Hippocampal formation (tissue), 2 donors: ENCODE measurements at places on chromosomes 4 and X.

DNA sequence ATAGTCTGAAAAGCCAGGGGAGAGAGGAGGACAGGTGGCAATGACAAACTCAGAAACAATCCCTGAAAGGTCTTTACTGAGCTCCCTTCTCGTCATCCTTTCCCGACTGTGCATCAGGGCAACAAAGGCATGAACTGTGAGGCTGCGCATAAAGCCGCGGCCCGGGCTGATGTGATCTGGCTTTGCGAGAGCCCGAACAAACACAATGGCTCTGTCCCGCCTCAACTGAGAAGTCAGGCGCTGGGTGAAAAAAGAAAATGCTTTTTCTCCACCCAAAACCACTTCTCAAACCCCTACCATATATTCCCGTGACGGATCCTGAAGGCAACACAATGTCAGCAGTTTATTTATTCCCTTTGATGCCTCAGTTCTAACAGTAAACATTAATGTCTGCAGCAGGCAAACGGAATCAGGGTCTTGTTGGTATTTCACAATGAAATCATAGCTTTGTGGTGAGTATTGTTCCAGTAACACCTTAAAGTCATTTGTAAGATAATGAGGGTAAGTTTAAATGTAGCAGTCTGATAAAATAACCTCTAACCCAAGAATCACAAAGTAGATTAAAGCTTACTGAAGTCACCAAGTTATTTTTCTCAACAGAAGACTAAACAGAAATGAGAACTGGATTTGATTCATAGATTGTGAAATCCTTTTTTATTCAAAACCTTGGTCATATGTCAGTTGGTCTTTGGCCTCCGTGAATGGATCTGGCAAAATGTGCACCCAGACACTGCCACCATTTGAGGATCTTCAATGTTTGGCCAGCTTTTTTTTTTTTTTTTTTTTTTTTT is 67.4 kb downstream of the APBB2 start:
- peak; percentile 82 for DNase-seq

GRCh38 chr4:47837908-47838294 is at the start of gene CORIN:
CORIN (minus strand) TSS chr4:47838067; CDS start chr4:47837949, 118 bp downstream.
- DNase-seq, result no peak

DNA sequence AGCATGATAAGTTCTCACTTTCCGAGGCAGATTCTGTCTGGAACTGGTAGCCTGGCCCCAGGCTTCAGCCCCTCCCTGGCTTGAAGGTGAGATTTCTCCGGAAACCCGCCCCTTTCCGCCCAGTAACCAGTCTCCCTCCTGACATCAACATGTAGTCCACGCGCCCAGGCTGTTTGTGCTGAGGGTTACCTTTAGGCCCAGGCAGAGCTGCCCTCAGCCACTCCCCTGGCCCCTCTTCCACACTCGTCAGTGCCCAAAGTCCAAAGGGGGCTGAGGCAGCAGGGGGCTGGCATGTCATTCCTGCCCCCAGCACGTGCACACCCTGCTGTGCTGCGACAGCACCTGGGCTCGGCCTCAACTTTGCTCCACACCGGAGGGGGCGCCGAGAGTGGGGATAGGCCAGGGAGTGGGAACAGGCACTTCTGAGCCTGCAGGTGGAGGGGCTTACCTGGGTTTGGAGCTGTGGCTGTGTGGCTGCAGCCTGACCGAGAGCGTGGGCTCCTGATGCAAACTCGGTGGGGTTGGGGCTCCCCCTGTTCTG is 69.5 kb upstream of the ANK2 start:
- DNase-seq, result no peak

DNA sequence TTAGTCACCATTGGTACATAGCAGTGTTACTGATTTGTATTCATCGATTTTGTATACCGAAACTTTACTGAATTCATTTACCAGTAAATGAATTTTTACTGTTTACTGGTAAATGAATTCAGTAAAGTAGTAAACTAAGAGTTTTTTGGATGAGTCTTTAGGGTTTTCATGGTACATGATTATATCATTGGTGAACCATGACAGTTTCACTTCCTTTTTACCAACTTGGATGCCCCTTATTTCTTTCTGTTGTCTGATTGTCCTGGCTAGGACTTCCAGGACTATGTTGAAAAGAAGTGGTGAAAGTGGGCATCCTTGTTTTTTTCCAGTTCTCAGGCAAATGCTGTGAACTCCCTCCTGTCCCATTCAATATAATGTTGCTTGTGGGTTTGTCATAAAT is 494.9 kb downstream of the GALNTL6 start:
- no peak for DNase-seq

GRCh38 chr4:145755802-145756201 is 75.9 kb downstream of the C4orf51 start:
- no peak for DNase-seq

GRCh38 chrX:106730401-106730800 is 3.9 kb downstream of the RNF128 start:
- DNase-seq, result no peak

DNA sequence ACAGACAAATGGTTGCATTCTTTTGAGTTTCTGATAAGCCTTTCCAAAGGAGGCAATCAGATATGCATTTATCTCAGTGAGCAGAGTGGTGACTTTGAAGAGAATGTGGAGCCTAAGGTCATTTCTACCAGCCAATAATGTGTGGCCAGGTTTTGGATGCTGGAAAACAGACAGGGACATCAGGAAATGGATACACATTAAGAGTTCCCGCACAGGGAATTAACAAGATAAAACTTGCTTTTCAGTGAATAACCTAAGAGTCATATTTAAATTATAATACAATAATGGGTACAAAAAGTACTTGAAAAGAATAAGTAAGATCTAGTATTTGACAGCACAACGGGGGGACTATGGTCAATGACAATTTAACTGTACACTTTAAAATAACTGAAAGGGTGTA is 492.3 kb upstream of the FAM241A start:
- DNase-seq, result no peak

- no peak for DNase-seq
These were observed 54.0 kb downstream of the ING2 start for GRCh38 chr4:183558873-183559272.

DNA sequence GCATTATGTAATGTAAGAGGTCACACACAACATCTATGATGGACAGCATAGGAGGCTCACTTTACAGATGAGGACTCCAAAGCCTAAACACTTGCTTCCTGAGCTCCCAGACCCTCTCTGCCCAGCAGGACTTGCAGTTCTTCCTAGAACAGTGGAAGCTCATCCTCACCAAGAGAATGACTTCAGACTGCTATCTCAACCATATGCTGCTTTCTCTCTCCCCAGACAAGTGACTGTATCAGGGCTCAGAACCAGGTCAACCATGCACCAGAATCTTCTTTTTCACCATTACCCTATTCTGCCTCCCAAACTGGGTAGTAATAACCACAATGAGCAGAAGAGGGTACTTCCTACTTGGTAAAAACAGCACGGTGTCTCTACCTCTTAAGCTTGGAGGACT is 12.2 kb downstream of the RNF150 start:
- DNase-seq, result no peak

DNA sequence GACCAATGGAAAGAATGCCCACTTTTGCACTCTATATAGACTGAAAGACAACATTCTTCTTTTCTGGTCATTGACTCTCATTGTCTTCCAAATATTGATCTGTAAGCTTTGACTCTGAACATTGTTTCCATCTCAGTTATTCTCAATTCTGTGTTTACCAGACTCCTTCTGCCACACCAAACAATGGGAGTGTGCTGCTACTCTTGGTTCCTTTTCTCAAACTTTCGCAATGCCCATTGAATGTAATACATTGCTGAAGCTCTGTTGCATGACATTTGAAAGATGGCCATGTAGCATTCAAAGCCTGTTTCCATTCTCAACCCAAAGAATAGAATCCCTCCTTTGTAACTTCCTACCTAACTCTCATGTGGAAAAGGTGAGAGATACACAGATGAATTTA is 136.2 kb downstream of the BTC start:
- DNase-seq, result no peak

- DNase-seq, result no peak
These were observed 71.9 kb downstream of the RBM47 start for GRCh38 chr4:40557736-40558135.

- DNase-seq, result no peak
These were observed 35.7 kb downstream of the PRKG2 start for GRCh38 chr4:81179326-81179725.

DNA sequence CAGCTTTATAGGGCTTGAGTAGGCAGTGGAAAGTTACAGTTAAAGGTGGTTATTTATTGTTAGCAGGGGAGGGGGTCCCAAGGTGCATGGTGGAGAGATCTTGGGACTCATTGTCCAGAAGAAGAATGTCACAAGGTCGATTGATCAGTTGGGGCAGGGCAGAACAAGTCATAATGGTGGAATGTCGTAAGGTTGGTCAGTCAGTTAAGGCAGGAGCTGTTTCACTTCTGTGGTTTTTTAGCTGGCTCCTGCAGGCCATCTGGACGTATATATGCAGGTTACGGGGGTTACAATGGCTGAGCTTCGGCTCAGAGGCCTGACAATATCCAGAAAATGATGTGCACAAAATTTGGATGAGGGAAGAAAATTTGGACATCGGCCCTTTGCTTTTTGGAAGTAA is 7.1 kb downstream of the OFD1 start:
- DNase-seq, result no peak

DNA sequence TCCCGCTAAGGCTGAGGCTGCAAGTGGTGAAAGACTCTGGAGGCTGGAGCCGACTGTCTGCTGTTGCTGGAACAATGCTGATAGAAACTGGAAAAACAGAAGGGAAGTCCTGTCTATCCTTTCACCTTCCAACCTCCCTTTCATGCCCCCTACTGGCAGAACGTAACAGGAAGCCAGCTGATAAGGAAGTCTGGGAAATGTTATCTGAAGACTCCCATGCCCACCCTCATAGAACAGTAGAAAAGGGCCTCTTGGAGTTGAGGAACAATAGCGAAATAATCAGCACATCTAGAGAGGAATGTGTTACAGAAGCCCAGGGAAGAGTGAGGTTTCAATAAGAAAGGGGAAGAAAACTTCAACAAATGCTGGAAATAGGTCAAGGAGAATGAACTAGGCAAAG is 117.1 kb upstream of the DKK2 start:
- DNase-seq, result no peak

DNA sequence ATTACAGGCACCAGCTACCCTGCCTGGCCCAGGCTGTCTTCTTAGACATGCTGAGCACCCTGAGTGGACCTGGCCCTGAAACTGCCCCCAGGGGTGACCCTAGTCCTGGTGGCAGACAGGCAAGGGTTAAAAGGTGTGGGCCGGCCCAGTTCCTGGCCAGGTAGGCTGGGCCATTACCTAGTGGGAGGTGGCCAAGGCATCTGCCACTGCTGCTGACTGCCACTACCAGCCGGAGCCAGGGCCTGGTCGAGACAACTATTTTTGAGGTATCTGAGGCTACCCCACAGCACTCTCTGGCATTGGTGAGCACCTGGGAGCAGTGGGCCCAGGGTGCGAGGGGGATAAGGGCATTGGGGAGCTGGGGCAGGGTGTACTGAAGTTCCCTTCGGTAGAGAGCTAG is at the start of gene CCDC120:
Gene CCDC120 (plus strand): TSS at position 206 of the 400 bp plus-strand sequence. CDS start 3,043 bp downstream, outside the sequence.
- DNase-seq, result no peak

DNA sequence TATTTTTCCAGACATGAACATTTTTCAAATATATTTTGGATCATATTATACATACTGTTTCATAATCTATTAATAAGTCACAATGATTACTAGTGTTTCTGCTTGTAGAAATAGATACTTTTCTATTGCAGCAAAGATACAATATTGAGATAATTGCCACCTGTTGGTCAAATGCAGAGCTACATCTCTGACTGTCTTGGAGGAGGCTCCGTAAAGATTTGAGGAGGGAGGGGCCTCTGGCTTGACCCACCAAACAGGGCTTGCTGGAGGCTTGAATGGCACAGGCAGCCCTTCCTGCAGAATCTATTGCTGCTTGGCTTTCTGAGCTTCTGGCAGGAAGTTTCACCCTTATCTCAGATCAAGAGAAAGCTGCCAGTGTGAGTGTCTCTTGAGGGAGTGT is 99.3 kb upstream of the ARMCX2 start:
- peak; percentile 14 for DNase-seq

DNA sequence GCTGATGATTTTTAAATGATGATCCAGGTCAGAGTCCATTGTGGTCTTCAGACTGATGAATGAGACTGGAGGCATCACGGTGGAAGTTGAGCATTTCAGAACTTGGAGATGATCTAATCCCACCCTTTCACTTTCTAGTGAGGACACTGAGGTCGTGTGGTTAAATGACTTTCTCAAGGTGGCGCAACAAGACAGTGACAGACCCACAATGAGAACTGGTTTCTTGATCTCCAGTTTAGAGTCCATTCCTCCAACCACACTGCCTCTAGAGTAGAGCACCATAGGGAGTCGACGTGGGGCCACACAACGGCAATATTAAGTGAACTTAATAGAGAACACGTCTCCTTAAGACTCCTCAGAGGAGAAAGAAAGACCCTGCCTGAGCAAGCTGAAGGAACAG is 381.0 kb downstream of the UNC5C start:
- no peak for DNase-seq

GRCh38 chr4:1230971-1231636 is 17.8 kb downstream of the CTBP1 start:
- DNase-seq, result no peak
